ENCODE measurements at places on chromosomes 3 and 15.

- no peak for DNase-seq
Measured at GRCh38 chr3:177513815-177514610, 316.7 kb upstream of the TBL1XR1 start.

DNA sequence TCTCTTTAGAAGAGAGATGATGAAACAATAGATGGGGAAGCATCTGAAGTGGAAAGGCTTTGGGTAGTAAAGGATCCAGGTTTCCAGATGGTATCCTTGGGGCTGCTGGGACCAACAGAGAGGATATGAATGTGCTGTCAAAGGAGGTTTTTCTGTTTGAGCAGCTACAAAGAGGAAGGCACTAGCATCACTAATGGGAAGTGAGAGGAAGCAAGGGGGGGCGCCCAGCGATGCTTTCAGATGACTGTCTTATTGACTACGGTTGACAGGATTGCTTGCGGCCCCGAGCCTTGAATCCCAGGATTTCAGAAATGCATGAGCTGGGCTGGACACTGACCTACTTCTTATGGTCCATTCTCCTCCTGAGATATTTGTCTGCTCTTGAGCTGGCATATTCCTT, 103.8 kb upstream of the GALNT15 start:
- DNase-seq = no peak

DNA sequence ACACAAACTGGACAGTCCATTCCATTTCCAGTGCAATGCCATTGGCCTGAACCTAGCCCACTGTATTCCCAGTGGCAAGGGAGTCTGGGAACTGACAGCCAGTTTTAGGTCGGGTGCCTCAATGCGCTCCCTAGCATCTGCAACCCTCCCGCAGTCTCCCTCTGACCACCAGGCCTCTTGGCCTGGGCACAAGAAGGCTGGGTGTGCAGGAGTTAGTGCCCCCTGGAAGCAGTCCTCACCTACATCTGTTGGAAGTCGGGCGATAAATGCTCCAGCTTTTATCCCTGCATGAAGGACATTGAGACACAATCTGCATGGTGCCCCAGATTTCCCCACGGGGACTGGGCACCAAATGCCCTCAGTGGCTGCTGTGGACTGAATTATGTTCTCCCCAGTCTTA, 12.7 kb downstream of the C3orf22 start:
- DNase-seq = no peak

GRCh38 chr15:44308415-44308814, 19.9 kb downstream of the GOLM2 start:
- no peak for DNase-seq

DNA sequence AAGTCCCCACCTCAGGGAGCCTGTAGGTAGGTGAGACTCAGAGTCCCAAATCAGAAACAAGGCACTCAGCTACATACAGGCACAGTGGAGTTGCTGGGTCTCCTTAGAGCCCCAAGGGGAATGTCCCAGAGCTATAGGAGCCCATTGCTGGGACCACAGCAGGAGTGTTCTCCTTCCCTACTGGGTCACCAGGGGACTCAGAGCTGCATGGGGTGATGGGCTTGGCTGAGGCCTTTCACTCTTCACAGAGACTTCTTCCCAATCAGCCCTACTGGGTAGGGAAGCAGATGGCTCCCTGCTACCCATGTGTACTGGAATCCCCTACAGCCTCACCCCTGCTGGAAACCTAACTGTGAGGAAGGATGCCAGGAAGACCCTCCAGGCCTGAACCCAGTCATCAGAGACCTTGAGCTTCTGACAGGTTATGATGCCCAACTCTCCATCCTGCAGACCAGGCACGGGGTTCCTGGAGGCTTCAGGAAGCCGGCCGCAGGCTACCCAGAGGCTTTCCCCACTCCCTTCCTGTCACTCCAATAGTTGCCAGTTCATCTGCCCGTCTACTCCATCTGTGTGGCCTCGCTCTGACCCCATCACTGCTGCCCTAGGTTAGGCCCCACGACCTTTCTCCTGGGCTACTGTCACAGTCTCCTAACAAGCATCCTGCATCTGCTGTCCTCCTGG, 24.0 kb downstream of the RASGRF1 start:
- DNase-seq = no peak

- DNase-seq = no peak
Measured at GRCh38 chr3:48475188-48475587, 28.7 kb downstream of the ATRIP start.

- no peak for DNase-seq
Measured at GRCh38 chr15:56739964-56740640, 6.8 kb upstream of the ZNF280D start.

GRCh38 chr3:140176526-140176925, 241.5 kb downstream of the CLSTN2 start:
- no peak for DNase-seq

DNA sequence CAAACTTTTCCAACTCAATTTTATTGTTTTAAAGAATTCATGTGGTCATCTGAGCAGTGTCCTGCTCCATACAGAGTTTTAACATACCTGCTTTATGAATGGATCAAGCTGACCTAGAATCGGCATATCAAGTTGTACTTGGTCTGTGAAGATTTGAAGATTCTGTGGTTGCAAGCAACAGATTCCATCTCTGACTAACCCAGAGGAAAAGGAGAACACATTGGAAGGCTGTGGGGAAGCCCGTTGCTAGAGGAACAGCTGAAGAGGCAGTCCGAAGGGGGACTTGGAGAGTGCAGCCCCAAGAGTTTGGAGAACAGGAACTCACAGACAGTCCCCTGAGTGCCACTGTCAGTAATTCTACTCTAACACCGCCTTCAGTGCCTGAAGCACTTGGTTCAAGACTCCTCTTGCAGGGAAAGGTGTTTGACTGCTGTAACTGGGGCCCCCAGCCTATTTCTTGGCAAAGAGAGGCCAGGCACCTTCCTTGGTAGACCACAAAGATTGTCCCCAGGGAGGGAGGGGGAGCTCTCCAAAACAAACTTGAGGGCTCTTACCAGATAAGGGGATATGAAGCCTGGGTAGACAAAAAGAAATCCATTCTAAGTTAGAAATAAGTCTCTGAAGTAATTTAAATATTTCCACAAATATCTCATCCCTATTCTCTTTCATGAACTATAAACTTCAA, 88.8 kb downstream of the LARS2 start:
- DNase-seq = no peak

- DNase-seq = no peak
Measured at GRCh38 chr3:149752788-149753136, 473 bp upstream of the COMMD2 start.

- no peak for DNase-seq
Measured at GRCh38 chr3:61300006-61300380, 48.7 kb upstream of the FHIT start.

GRCh38 chr3:72606005-72606800, 242.0 kb downstream of the SHQ1 start:
- DNase-seq = no peak

DNA sequence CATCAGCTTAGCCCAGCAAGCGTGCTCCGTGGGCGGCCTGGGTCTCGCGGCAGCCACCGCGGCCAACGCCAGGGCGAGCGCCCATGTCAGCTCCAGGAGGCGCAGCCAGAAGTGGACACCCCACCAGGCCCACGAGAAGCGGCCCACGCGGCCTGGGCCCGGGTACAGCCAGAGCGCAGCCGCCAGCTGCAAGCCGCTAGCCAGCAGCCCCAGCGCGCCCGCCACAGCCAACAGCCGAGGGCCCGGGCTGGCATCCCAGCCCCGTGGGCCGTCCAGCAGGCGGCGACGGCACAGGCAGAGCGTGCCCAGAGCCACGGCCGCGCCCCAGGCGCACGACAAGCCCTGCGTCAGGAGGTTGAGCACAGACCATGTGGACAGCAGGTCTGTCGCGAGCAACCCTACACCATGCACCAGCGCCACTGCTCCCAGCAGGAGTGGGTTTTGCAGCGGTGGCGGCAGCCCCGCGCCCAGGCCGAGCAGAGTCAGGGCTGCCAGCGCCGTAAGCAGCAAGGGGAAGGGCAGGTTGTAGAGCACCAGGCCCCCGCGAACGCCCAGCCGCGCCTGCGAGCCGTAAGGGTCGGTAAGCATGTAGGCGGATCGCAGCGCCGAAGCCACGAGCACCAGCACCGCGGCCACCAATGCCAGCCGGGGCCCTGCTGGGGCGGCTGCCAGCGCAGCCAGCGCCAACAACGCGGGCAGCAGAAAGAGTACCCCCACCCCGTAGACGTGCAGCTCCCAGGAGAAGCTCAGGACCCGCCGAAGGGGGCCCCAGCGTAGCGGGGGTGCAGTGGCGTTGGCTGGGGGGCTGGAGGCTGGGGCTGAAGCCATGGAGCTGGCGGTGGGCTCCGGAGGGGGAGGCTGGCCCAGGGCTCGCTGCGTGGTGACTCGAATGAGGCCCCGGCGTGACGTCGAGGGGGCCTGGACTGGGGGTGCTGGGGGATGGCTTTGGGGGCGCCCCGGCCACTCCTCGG, 4.9 kb downstream of the PRRT3 start:
- DNase-seq = no peak

DNA sequence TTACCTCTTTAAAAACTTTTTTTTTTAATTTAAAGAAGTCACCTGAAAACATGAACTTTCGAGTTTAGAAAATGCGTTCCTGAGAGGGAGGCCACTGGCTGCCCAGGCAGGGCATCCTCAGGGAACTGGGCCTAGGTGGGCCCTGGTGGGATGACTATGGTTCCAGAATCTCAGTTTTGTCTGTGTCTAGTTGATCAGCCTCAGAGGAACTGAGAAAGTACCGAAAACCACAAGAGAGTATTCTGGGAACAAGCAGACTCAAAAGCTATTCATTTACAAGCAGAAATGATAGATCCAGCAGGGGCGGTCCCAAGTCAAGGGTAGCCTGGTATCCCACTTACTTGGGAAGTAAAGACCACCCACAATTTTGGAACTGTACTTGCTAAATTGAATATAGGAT, 10.5 kb downstream of the WWTR1 start:
- DNase-seq = no peak

- no peak for DNase-seq
Measured at GRCh38 chr15:83746231-83746630, 92.3 kb downstream of the ADAMTSL3 start.

GRCh38 chr15:29674661-29675533, 147.4 kb downstream of the TJP1 start:
- peak; percentile 71 for DNase-seq

GRCh38 chr3:77468626-77469020, 428.7 kb downstream of the ROBO2 start:
- no peak for DNase-seq

GRCh38 chr3:165181556-165181955, 14.6 kb downstream of the SLITRK3 start:
- DNase-seq = no peak

DNA sequence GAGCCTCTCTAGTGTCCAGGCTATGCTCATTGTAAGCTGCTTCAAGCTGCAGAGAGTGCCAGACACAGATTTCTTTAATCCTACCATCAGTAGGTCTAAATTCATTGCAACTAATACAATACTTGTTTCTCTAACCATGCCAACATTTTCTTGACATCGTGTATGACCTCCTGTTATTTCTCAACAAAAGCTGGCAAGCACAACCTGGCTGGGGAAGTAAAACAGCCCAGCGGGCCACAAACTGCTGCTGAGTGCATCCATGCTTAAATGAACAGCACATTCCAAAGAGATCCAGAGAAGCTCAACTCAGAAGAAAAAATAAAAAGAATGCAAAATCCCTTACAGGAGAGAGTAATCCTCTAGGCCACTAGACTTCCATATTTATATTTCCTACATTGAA, 36.5 kb downstream of the GMNC start:
- no peak for DNase-seq

GRCh38 chr3:52493232-52494017, 1.7 kb upstream of the STAB1 start:
- no peak for DNase-seq

DNA sequence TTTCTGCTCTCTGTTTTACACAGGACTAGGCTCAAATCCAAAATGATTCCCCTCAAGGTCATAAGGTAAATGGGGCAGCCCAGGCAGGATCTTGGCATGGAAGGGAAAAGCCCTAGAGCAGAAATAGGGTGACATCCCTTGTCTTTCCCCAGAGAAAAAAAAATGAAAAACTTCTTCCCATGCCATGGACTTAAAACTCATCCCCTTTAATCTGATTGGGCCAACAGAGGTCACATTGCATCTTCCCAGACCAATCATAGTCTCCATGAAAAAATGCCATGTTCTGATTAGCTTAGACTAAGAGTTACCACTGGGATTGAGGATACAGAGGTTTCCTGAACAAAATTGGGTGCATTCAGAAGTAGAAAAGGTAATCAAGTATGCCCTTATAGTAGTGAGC, 241.3 kb upstream of the LRTM1 start:
- no peak for DNase-seq

DNA sequence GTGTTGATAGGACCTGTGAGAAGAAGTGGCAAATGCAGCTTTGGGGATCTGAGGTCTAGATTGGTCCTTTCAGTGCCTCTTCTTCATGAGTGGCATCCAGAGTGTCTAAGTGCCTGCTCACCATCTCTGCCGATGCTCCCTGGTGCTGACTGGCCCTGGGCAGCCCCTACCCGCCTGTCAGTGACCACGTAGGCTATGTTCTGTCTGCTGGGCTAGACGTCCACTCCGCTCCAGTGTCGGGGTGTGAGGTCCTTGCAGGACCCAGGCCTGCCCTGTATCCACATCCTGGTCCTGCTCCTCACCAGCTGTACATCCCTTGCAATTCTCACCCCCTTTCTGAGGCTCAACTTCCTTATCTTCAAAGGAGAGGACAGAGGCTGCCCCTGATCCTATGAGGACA, 48.3 kb upstream of the PRR23E start:
- no peak for DNase-seq

GRCh38 chr3:23430781-23431398, 227.8 kb downstream of the UBE2E2 start:
- no peak for DNase-seq

DNA sequence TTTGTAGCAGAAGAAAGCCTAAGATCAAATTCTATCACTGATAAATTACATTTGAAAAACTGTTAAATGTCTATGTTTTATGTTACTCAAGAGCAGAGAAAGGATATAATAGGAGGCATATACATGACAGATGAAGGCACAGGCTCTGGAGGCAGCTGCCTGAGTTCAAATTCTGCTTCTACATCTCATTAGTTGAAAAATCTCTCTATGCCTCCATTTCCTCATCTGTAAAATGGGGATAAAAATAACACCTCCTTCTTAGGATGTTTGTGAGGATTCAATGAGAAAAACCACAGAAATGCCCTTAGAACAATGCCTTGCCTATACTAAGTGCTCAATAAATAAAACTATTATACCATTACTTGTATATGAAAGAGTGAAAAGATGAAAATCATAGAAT, 21.0 kb downstream of the TP53BP1 start:
- DNase-seq = no peak

GRCh38 chr3:189680723-189681122, 49.5 kb downstream of the TP63 start:
- no peak for DNase-seq

DNA sequence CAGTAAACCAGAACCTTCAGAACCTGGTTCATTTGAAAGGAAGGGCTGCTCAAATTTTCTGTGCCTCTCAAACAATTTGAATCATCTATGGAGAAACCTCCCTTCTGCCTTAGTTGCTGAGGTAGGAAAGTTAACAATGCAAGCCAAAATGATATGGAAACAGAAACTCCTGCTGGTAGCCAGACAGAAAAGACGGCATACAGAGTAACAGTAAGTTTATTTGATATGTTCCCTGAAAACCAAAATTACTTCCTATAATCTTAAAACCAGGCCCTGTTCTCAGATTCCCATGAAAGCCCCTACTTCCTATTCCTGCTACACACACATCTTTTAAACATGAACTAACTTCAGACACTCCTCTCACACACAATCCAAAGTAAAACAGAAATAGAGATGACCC, 86.2 kb downstream of the TBC1D5 start:
- no peak for DNase-seq

- DNase-seq = no peak
Measured at GRCh38 chr3:171274222-171274621, 186.0 kb downstream of the TNIK start.

- DNase-seq = no peak
Measured at GRCh38 chr15:100147828-100148227, 193.9 kb downstream of the ADAMTS17 start.

Measured in NCI-H510A (cell line).